Jurkat, Clone E6-1 (cell line): ENCODE measurements at places on chromosomes 13 and 19.

DNA sequence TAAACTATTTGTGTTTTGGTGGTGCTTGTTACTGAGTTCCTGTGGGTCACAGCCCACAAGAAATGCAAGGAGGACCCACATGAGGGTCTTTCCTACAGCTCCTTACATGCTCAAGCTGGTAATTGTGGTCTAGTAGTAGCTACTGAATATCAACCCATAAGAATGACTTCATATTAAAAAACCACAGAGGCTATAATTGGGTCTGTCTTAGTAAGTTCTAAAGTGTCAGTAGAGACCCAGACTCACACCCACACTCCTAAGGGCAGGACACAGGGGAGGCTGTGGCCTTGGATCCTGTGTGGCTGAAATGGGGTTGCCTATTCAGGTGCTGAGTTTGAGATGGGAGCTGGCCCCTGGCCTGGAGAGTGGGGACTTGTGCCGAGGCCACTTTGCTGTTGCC, 19.6 kb downstream of the TFDP1 start:
- DNase-seq: no peak

GRCh38 chr19:7434391-7434790, 54.4 kb downstream of the PEX11G start:
- no peak for DNase-seq

GRCh38 chr19:33300894-33301143, 1.5 kb downstream of the CEBPA start:
- DNase-seq: no peak

GRCh38 chr13:110648146-110648819, 32.9 kb downstream of the NAXD start:
- no peak for DNase-seq

GRCh38 chr13:113033054-113033850, 64.2 kb downstream of the MCF2L start:
- DNase-seq: no peak

DNA sequence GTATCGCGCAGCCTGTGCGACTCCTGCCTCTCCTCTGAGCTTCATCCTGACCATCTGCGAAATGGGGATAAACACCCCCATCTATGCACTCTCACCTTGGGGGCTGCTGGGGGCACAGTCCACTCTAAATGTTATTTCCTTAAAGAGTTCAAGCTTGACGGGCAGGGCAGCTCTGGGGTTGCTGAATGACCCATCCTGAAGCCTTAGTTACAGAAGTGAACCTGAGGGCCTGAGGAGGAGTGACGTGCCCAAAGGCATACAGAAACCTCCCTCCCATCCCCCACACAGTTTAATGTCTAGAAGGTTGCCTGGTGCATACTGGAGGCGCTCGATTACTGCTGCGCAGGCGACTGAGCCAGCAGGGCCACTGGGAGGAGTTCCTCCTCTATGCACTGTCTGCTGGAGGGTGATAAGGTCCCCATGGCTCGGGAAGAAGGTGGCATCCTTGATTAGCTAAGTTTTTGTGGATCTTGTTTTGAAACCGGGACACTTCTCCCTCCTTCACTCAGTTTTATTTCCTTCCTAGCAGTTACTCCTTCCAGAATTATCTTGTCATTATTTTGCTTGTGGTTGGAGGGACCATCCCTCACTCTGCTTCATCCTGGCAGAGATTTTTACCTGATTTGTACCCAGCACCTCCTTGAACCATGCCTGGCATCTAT, 572 bp upstream of the FKBP8 start:
- peak; percentile 92 for DNase-seq

- DNase-seq: peak; percentile 85
Measured at GRCh38 chr19:2096034-2096479, at the start of gene MOB3A. MOB3A (minus strand) TSS chr19:2096326; CDS start chr19:2078560, 17,766 bp downstream.

- DNase-seq: peak; percentile 26
Measured at GRCh38 chr13:46721054-46721453, 75.9 kb downstream of the ESD start.

DNA sequence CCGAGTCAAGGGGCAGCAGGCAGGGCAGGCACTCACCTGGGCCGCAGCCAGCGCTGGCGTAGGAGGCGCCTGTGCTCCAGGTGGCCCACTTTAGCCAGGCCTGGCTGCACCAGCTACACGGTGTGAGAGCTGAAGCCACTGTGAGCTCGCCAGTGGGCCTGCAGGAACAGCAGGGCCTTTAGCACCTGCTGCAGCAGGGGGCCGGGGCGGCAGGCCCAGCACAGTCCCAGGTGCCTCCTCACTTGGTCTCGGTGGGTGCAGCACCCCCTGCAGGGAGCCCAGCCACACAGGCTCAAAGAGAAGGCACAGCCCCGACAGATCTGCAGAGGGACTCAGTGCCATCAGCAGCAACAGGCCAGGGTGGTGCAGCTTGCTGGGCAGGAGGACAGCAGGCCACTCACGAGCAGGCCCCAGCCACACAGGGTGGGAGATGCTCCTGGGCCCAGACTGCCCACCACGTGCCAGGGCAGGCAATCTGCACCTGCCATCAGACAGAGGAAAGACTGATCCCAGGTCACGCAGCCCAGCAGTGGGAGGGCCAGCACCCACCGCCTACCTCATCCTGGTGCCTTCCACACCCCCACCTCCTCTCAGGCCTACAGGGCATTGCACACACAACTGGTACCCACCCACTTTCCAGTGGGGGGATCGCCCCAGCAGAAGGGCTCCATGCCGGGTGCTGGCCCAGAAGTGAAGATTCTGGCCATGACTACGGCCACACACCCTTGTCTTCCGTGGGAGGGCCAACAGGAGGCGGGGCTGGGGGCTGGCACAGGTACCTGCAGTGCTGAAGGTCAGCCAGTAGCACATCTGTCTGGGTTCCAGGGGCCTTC, 15.8 kb downstream of the ARHGAP33 start:
- no peak for DNase-seq

DNA sequence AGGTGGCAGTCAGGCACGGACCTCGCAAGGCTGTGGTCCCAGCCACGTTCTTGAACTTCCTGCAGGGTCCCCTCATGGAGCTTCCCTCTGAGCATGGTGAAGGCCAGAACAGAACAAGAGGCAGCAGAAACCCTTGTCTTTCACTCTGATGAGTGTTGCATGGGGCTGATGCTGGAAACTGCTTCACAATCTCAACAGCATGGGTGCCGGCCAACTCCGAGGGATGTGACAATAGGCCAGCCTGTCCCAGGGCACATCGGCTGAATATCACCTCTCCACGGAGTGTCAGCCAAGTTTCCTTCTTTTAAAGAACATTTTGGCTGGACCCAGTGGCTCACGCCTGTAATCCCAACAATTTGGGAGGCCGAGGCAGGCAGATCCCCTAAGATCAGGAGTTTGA, 173.9 kb downstream of the FOXO1 start:
- no peak for DNase-seq

- DNase-seq: no peak
Measured at GRCh38 chr13:110885966-110886869, 28.7 kb downstream of the ANKRD10 start.

GRCh38 chr13:20624213-20624612, 57.3 kb downstream of the IFT88 start:
- no peak for DNase-seq

DNA sequence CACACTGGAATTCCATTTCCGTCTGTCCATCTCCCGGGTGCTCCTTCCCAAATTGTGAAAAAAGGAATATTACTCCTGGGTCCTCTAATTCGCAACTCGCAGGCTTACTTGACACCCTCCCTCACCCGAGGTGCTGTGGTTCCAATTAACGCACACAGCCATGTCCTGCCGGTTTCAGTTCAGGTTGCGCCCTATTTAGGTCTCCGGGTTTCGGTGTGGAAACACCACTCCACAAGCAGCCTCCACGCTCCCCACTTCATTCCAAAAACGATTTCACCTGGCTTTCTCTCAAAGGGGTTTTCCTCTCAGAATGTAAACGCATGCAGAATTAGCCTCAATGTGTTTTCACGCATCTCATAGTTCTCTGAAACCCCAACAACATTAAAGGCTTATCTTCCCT, 37.9 kb downstream of the NAXD start:
- no peak for DNase-seq

- DNase-seq: no peak
Measured at GRCh38 chr19:37920591-37921450, 13.8 kb downstream of the SIPA1L3 start.

GRCh38 chr19:11356676-11357550, 1.7 kb downstream of the PLPPR2 start:
- DNase-seq: no peak

GRCh38 chr13:35191883-35192282, 249.8 kb downstream of the NBEA start:
- no peak for DNase-seq

DNA sequence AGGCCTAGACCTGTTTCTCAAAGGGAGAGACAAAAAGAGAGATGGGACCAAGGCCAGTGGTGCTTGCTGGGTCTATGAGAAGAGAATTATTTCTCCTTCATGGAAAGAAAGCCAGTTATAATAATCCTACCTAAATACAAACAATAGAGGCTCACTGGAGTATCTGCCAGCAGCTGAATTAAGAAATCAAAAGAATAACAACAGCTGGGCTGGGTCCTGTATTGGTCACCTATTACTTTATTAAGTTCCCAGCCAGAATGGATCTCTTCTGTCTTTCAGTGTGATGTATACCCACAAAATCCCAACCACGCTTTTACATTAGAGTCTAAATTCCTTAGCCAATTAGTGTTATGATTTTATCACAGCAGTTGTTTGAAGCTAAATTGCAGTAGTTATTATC, 297.8 kb upstream of the DACH1 start:
- DNase-seq: no peak

DNA sequence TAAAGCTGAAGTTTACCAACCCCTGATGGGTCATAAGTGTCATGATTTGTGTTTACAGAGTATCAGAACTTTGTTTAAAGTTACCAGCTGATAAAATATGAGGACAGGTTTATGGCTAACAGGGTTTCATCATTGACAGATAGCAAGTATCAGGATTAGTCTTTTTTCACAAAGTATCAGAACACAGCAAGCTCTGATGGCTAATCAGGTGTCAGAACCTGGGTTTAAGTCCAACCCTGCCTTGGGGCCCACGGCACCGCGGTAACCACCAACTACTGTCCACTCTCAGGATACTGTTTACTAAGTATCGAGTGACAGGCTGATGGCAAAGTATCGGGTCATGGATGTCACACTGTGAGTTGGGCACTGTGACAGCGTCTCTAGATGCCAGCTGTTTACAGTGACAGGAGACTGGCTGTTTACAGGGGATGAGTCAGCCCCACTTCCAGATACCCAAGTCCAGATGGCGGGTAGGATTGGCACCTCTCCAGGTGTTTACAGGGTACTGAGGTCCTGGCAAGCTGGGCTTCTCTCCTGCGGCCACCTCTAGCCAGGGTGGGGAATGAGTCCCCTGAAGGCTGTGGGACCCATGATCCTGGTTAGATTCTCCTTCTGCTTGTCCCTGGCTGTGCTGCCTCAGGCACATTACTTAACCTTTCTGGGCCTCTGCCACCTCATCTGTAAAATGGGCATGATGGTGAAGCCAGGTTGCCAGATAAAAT, 21.8 kb downstream of the ARRDC2 start:
- no peak for DNase-seq
